ENCODE measurements at places on chromosomes 2 and 18.

DNA sequence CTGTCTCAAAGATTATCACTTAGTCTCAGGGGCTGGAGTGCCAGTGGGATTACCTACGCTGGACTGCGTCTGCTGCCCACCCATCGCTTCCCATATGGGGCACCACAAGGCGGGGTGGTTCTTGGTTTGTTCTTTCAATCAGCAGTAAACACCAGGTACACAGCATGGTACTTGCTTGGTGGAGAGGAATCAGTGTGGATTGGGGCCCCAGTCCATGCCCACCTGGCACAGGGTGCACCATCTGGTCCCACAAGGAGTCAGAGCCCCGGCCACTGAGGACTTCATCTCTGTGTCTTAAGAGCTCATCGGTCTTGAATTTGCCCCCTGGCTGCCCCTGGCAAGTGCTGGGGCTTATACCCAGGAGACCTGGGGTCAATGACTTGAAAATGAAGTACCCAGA is 96.2 kb downstream of the GLI2 start:
- DNase-seq, result no peak

- DNase-seq, result no peak
These were observed 96.4 kb upstream of the LINC00305 start for GRCh38 chr18:64245126-64245861.

- no peak for DNase-seq
These were observed 360.8 kb downstream of the GRB14 start for GRCh38 chr2:164260506-164260905.

DNA sequence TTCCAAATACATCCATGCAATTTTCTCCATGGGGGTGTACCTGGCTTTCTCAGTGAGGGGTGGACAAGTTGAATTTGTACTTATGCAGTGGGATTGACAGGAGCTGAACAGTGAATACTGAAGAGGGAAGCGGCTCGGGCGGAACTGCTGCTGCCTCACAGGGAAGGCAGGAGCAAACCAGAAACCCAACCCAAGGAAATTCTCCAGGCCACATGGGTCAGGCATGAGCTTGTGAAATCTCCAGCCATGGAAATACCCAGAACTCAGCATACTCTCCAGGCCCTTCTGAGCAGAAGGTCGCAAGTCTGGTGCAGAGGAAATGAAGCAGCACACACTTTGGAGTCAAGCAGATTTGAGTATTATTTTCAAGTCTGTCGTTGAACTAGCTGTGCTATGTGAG is 26.5 kb upstream of the INO80C start:
- no peak for DNase-seq

GRCh38 chr2:100423631-100424030 is 6.2 kb upstream of the CHST10 start:
- DNase-seq, result no peak

DNA sequence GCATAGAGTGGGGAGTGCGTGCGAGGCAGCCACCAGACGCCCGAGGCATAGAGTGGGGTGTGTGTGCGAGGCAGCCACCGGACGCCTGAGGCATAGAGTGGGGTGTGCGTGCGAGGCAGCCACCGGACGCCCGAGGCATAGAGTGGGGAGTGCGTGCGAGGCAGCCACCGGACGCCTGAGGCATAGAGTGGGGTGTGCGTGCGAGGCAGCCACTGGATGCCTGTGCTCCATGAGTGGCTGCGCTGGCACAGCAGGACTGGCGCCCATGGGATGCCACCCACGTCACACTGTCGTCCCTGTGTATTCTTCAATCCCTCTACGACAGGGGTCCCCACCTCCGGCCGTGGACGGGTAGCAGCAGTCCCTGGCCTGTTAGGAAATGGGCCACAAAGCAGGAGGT is 221.9 kb downstream of the HDAC4 start:
- no peak for DNase-seq

DNA sequence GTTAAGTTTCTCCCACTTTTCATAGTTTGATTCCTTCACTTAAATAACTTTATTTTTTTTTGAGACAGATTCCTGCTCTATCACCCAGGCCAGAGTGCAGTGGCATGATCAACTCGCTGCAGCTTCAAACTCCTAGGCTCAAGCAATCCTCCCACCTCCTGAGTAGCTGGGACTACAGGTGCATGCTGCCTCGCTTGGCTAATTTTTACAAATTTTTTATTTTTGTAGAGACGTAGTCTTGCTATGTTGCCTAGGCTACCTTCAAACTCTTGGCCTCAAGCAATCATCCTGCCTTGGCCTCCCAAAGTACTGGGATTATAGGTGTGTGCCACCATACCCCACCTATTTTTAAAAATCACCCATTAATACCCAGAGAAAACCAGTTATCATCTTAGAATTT is 14.2 kb upstream of the WIPF1 start:
- DNase-seq, result no peak

- peak; percentile 50 for DNase-seq
These were observed 135.3 kb upstream of the SLC1A4 start for GRCh38 chr2:64853894-64854293.

GRCh38 chr2:227267410-227268115 is 57.5 kb upstream of the MFF start:
- no peak for DNase-seq

DNA sequence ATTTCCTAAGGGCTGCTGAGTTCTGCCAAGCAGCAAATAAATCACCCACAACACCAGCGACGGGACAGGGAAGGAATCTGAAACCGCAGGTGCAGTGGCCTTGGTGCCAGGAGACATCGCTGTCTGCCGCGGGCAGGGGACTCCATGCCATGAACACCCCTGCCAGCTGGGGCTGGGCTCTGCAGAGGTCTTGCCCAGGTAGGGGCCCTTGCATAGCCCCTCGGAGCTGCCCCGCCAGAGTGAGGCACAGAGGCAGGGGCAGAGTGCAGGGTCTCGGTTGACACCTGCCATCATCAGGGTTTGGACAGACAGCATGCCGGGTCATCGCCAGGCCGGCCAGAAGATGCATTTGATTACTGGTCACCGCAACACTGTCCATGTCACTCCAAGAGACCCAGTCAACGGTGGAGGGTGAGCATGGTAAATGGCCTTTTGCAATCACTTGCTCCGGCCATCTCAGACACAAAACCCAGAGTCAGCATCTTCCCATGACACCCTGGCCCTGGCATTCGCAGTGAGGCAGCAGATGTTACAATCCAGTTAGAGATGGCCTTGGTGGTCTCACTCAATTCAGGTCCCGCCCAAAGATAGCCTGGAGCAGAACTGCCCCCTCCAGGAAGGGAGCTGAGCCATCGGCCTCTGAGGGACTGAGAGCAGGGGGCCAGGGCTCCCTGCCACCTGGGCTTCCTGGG is 255.4 kb downstream of the NDUFA10 start:
- DNase-seq, result no peak

GRCh38 chr2:236657801-236658200 is 88.2 kb downstream of the ACKR3 start:
- DNase-seq, result no peak

- DNase-seq, result no peak
These were observed 45.1 kb downstream of the COX7A2L start for GRCh38 chr2:42315844-42316470.

- DNase-seq, result no peak
These were observed 360.8 kb downstream of the ALK start for GRCh38 chr2:29560566-29560965.

DNA sequence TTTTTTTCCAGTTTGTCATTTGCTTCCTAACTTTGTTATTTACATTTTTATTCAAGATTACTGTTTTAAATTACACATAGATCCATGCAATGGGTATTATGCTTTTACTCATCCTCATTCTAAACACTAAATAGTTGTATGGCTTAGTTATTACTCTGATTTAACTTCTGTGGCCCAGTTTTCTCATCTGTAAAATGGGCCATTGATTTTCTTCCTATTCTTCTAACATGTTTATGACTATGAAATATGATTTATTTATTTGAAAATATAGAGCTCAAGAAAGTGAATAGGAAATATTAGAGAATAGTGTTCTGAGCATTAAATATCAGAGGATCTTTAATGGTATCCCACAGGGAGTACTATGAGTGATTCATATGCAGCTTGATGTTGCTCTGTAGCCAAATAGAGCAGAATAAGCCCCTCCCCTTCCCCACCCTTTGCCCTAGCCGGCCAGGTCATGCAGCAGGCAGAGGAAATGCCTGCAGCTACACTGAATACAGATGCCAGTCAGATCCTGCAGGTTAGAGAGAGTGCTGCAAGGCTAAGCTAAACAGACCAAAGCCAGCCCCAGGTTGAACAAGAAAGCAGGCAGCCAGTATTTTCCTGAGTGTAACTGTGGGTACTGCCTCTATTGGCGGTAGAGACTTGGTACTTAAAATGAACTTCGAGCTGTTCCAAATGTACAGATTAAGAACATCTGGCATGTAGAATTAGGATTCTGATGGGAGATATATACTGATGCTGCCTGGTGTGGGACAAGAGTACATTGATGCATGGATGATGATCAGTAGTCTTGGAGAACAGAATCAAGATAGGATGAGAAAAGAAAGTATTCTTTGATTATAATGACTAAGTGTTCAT is 11.7 kb upstream of the ACYP2 start:
- DNase-seq, result peak; percentile 56

DNA sequence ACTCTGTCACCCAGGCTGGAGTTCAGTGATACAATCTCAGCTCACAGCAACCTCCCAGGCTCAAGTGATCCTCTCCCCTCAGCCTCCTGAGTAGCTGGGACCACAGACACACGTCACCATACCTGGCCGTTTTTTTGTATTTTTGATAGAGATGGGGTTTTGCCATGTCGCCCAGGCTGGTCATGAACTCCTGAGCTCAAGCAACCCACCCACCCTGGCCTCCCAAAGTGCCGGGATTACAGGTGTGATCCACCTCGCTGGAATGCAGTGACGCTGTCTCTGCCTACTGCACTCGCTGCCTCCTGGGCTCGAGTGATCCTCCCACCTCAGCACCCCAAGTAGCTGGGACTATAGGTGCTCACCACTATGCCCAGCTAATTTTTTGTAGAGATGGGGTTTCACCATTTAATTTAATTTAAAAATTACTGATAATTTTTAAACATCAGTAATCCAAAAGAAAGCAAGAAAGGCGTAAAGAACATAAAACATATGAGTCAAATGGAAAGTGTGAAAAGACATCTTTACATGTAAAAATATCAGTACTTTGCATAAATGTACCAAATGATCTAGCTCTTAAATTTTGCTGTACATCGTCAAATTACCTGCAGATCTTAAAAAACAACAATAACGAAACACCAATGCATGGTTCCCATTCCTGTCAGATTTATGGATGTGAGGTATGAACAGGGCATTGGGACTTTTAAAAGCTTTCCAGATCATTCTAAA is 2.8 kb upstream of the ZNF236 start:
- DNase-seq, result no peak

- DNase-seq, result no peak
These were observed 9.5 kb upstream of the SMAD7 start for GRCh38 chr18:48959921-48960920.

DNA sequence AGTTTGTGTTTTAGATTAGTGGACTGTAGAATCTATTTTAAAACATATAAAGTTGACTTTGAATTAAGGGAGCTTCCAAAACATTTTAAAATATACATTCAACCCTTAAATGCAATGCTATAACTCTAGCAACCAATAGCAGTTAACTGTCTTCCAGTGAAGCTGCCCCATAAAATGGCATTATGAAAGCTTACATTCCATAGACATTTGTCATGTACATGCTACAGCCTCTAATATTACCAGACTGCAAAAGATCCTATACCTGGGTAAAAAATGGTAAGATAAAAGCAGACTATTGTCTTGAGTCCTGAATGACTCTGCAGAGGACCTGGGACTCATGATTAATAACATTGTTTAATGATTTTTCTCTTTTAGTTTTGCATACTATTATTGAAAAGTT is 489.4 kb downstream of the LRP1B start:
- no peak for DNase-seq

- no peak for DNase-seq
These were observed 6.5 kb upstream of the STAMBP start for GRCh38 chr2:73822276-73822675.

- DNase-seq, result no peak
These were observed 8.8 kb downstream of the PRLH start for GRCh38 chr2:237574894-237575868.

DNA sequence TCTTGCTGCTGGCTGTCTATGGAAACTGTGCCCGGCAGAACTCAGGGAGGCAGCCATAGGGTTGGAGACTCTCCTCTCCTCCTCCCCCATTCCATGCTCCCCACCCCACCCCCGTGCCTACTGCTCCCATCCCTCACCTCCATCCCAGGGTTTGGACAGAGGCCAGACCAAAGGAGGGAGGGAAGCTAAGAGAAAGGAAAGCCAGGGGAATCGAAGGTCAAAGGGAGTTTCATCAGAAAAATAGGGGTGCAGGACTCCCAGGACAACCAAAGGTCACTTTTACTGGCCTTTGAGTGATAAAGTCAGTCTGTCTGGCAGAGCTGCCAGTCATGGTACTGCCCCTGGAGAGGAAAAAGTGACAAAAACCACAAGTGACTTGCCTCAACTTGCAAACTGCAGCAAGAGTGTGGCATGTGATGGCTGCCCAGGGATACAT is 187.3 kb upstream of the CTAGE1 start:
- DNase-seq, result no peak

All from AML-193 (cell line).